ENCODE measurements at places on chromosomes 3 and 15. TPM values are rescaled to one million over a fixed set of nuclear protein-coding genes. Genes with fewer than 3 reads are reported as not detected.

DNA sequence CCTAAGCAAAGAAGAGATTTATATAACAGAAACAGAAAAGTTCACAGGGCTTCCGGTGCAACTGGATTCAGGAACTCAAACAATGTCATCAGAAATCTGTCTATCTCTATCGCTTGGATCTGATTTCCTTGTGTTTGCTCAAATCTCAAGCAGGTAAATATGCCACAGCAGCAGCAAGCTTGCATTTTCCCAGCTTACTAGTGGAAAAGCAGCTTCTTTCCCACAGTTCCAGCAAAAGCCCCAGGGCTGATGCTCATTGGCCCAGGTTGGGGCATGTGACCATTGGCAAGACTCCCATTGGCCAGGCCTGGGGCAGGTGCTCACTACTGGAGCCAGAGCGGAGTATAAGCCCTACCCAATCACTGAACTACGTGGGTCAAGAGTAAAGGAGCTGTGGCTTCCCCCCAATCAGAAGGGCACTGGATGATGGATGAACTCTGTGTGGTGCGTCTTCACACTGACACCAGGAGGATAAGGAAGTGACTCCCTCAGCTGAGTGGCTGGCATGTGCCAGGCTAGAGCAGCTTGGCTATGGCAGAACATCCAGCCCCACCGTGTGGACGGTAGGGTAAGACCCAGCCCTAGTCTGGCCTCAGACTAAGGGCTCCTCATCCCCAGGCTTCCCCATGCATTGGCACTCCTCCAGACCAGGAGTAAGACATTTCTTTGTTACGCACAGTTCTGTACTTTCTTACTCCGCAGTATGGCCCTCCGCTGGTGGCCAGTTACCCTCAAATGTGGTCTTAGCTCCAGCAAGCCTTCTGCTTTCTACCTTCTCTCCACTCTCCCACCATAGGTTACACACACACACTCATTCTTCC is 13.1 kb upstream of the VIPR1 start:
- no peak for DNase-seq

- no peak for DNase-seq
These were observed 115.1 kb downstream of the PLCL2 start for GRCh38 chr3:16999871-17000270.

The SLC27A2 gene
- under 0.01 TPM for total RNA-seq

GRCh38 chr3:118909763-118910162 is 124.9 kb downstream of the IGSF11 start:
- no peak for DNase-seq

The FBLN2 gene
- total RNA-seq = 30.2 TPM

- DNase-seq = no peak
These were observed 1.9 kb downstream of the P2RY12 start for GRCh38 chr3:151382671-151383070.

The SEMA3F gene
- 0.32 TPM for total RNA-seq

The MED12L gene
- 0.32 TPM for total RNA-seq

Data from fibroblast of villous mesenchyme (primary cell).